Activated CD4-positive, alpha-beta T cell treated with anti-CD3 and anti-CD28 coated beads for 1 hour (primary cell): ENCODE measurements at places on chromosomes 7 and 10.

DNA sequence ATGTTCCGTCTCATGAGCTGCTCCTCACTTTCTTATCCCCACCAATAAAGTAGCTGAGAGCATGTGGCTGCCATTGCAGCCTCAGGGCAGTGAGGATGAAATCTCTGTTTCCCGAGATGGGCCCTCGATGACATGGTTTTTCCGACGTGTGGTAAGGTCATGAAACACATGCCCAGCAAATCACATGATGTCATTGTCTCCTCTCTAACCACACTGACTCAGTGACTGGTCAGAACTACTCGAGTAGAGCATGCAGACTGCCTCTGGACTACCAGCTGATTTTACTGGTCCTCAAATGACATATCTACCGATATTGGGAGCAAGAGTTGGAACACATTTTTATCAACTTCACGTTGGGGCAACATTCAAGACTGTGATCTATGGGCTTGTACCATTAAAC, 786.1 kb downstream of the CNTNAP2 start:
- DNase-seq, result no peak

DNA sequence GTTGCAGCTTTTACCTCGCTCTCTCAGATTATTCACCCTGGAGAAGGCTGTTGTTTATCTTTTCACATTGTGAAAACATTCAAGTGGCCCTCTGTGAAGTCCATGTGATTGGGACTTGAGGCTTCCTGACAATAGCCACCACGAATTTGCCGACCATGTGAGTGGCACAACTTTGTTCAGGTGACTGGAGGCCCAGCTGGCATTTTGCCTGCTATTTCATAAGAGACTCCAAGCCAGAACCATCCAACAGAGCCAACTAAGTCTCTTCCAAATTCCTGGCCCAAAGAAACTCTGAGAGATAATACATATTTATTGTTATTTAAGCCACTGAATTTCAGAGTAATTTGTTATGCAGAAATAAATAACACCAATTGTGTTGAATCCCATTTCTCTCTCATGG, 38.2 kb upstream of the CCSER2 start:
- DNase-seq, result no peak

DNA sequence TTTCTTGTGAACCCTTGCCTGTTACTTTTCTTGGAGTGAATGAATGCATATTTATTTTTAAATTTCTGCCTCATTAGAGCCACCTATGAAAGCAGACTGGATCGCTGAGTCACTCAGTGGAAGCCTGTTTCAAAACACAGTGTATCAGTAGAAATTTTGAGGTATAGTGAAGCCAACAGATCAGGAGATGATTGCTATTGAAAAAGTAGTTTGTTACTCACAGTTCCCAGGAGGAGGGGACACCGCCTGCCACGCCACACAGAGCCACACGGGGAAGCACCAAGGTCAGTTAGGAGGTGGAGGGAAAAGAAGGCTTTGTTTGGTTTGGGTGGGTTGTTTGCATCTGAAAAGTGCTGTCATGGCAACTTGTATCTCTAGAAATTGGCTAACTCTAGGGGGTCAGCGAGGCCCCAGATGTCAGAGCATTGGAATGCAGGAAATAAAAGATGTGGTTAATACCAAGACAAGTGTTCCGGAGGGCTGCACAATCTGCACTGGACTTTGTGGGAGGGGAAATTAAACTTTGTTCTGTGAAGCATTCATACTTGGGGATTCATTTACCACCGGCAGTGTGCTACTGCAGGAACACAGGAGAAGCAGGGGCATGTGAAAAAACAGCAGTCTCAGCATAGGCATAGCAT, 106.4 kb upstream of the SDK1 start:
- no peak for DNase-seq

DNA sequence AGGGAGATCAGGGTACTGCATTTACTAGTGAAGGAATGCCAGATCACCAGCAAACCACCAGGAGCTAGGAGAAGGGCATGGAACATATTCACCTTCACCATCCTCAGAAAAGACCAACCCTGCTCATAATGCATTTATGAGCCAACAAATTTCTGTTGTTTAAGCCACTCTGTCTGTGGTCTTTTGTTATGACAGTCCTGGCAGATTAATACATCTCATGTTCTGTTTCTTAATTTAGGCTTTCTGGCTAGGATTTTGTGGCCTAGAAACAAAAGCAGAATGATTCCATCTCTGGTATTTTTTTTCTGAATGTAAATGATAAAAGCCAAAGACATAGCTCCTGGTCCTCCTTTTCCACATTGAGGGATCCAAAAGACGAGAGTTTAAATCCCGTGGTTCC, 797.9 kb downstream of the TYW1 start:
- no peak for DNase-seq

DNA sequence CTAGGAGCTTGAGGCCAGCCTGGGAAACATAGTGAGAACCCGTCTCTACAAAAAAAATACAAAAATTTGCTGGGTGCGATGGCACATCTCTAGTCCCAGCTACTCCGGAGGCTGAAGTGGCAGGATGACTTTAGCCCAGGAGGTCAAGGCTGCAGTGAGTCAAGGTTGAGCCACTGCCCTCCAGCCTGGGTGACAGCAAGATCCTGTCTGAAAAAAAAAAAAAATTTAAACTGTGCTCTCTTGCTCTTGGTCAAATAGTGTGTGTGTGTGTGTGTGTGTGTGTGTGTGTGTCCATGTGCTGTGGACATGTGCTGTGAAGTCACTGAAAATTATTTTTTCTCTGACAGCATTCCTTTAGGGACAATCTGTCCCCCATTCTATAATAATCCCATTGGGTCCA, 62.1 kb upstream of the TCF7L2 start:
- no peak for DNase-seq

DNA sequence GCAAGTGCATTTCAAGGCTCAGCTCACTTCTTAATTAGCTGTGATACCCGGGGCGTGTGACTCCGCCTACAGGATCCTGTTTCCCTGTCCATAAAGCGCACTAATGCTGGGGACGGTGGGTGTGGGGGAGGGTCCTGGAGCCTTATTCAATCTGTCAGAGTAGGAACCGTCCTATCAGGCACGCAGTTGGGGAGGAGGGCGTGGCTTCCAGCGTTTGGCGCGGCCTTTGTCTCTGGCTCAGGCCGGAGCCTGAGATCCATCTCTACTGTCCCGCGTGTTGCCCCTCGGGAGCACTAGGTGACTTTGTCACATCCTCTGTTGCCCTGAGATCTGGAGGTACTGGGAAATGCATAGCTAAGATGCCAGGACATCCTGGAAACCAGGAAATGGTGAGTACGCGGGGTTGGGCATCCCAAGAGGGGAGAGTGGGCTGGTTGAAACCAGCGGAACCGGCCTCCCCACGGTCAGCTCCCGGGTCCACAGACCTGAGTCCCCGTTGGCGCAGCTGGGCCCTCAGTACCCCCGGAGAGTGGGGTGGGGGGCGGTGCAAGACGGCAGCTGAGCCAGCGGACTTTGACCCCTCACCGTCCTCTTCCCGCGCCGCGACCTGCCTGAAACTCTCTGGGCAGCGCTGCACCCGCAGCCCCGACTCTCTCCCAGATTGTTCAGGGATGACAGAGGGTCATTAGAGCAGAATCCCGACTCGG, 104.4 kb upstream of the ZNF92 start:
- DNase-seq, result no peak

GRCh38 chr7:81873559-81873958, 103.7 kb upstream of the HGF start:
- no peak for DNase-seq

- no peak for DNase-seq
Measured at GRCh38 chr10:44981172-44982113, 2.8 kb upstream of the DEPP1 start.

DNA sequence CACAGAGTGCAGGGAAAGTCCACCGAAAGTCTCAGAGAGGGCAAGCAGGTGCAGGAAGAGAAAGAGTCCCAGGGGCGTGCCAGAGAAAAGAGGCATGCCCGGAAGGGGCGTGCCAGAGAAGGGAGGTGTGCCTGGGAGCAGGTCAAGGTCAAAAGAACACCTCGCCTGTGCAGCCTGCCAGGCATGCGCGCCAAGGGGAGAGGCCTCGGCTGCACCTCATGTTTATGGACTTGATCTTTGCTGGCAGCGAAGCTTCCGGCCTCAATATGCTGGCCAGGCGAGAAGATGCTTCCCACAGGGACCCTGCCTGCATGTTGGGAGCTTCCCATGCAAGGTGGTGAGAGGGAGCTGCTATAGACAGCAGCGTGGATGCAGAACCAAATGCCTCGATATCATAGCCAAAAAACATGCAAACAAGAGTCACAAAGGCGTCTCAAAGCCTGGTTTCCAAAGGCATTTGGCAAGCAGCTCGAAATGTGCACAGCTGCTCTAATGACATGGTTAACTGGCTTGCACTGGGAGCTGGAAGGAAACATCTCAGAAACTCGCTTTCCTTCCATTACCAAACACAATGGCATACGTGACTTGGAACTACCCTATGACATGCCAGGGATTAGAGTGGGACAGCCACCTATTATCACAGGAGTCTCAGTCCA, 192.5 kb upstream of the PPP2R2D start:
- no peak for DNase-seq

- no peak for DNase-seq
Measured at GRCh38 chr7:121824276-121824675, 48.7 kb upstream of the PTPRZ1 start.

GRCh38 chr7:50782375-50783208, at the start of gene GRB10:
GRB10 (minus strand) TSS chr7:50782896; CDS start chr7:50732322, 50,574 bp downstream.
- DNase-seq, result no peak

DNA sequence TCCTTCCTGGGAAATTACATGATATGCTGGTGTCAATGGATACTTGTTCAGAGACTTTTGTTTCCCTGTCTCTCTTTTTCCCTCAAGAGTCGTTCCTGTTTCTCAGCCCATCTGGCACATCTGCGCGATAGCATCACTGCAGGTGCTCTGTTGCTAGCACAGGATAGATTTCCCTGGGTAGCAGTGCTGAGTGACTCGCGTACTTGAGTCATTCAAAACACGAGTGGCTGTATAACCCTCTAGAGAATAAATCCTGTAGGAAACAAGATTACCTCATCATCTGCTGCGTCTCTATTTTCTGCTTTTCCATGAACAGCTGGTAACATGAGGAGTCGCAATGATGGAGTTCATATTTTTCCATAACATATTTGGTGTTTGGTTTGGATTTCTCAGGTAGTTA, 452.0 kb upstream of the FZD8 start:
- no peak for DNase-seq

DNA sequence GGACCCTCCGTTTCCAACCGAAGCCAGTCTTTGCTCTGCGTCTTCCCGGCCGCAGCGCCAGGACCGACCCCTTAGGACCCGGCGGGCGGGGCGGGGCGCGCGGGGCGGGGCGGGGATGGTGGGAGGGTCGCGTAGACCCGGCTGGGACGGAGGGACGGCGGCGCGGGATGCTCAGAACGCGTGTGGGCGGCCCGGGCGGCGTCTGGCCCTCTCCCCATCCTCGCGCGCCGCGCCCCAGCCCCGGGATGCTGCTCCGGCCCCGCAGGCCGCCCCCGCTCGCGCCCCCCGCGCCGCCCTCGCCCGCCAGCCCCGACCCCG, at the start of gene UTF1:
Gene UTF1 (plus strand): TSS at position 174 of the 318 bp plus-strand sequence. CDS start 72 bp downstream, at position 246.
- no peak for DNase-seq

DNA sequence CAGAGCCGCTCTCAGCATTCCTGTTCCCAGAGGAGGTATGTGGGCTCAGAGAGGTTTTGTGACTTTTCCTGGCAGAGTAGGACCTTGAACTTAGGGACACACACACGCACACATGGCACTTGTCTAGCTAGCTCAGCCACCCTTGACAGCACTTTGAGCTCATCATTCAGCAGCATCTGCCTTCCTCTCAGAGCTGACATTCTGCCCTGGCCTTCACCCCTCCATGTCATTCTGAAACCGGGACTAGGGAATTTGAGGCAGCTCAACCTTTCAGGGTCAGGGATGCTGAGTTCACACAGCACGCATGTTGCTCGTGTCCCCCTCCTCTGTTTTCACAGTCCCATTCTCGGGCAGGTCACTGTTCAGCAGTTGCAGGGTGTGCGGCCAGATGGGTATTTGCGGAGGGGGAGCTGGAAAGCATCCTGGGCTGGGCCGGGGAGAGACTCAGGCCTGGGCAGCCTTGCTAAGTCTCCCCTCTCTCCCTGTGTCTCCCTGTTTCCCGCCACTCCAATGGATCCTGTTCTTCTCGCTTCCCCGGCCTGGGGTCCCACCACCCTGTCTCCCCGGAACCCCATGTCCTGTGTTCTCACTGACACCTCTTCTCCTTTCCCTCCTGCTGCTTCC, 78.0 kb downstream of the COL13A1 start:
- no peak for DNase-seq

- no peak for DNase-seq
Measured at GRCh38 chr7:14687777-14688176, 214.8 kb downstream of the DGKB start.

- no peak for DNase-seq
Measured at GRCh38 chr7:30932562-30932961, 20.9 kb downstream of the AQP1 start.

DNA sequence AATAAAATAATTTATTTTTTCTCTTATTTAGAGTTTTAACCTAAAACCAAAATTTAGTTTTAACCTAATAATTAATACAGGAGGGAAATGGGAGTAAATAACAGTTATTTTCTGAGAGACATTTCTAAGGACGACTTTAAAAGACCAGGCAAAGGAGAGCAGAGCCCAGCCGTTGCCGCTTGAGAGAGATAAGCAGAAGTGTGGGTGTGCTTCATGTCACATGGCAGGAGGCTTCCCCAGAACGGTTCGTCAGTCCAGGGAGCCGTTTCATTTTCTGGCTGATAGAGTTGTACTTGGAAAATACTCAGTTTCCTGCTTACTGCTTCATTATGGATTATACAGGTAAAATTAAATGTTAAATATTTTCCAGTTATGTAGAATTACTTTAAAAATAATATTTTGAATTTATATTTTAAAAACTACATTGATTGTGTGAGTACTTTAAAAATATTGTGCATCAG, 61.4 kb downstream of the ST7 start:
- no peak for DNase-seq

- no peak for DNase-seq
Measured at GRCh38 chr7:143965280-143965679, 10.6 kb downstream of the OR2F1 start.

DNA sequence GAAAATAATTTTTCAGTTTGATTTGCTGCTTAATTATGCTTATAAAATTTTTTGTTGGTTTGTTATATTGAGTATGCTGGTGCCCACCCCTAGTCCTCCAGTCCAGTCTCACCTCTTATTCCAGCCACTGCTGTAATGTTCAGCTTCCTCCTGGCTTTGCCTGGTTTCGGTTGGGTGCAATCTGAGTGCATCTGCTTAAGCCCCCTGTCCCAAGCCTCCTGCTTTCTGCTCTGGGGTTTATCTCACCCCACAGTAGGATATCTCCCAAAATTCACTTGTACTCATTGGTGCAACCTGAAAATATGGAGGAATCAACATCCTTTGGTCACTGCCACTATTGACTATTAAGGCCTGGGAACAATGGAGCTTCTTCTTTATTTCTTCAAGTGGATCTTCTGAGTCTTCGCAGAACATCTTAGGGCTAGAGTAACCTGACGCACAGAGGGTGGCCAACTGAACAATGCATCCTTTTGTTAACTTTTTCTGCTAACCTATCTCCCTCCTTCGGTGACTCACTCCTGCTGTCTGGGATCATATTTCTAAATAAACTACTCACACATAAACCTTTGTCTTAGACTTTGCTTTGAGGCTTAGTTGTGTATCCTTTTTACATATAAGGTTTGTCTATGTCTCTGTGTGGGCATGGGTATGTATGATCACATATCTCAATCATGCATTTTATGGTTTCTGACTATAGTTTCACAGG, 19.1 kb upstream of the SOSTDC1 start:
- no peak for DNase-seq

GRCh38 chr10:11797281-11797680, 25.9 kb upstream of the PROSER2 start:
- DNase-seq, result no peak
